ENCODE measurements at places on chromosomes 4 and X.

- no peak for DNase-seq
Measured at GRCh38 chr4:14529653-14530052, 472.6 kb upstream of the CPEB2 start.

- no peak for DNase-seq
Measured at GRCh38 chrX:46341767-46342322, 203.4 kb downstream of the ZNF674 start.

DNA sequence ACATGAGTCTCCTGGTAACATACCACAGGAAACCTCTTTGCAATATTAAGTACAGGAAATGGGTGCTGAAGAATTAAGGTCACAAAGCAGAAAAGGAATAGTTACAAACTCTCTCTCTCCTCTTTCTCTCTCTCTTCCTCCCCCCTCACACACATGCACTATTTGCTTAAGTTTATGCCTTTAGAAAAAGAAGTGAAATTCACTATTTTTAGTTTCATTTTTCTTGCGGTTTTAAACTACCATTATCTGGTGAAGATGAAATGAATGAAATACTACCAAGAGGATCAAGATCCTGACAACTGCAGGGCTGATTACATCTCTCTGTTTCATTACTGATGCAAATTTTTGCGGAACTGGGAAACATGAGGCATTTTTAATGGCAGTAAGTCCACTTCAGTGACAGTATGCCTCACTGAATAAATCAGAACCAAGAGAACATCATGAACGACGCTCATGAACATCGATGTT lies 64.3 kb upstream of the FTHL17 start:
- no peak for DNase-seq

GRCh38 chrX:13346646-13347045 lies 26.8 kb upstream of the ATXN3L start:
- DNase-seq, result no peak

DNA sequence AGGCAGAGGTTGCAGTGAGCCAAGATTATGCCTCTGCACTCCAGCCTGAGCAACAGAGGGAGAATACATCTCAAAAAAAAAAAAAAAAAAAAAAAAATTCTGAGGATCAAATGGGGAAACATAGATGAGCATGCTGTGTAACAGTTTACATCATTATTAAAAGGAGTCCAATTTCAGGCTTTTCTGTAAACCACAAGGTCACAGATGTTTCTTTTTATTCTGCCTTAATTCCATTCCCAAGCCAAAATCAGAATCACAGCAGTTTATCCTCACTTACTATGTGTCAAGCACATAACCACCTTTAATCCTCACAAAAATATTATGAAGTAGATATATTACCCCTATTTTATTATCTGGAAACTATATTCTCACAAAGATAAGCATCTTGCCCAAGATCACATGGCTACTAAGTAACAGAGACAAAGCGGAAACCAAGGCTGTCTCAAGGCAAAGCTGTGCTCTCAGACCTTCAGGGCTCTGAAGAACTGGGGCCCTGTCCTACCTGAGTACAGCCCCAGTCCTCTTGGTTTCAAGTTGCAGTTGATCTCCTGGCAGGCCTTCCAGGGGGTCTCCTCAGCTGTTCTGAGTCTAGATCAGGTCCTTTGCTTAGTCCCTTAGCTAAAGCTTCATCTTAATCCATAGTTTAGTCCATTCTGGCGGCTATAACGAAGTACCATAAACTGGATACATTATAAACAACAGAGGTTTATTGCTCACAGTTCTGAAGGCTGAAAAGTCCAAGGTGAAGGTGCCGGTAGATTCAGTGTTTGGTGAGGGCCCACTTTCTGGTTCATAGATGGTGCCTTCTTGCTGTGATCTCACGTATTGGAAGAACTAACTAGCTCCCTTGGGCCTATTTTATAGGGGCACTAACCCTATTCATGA lies 141.3 kb downstream of the PALLD start:
- no peak for DNase-seq

DNA sequence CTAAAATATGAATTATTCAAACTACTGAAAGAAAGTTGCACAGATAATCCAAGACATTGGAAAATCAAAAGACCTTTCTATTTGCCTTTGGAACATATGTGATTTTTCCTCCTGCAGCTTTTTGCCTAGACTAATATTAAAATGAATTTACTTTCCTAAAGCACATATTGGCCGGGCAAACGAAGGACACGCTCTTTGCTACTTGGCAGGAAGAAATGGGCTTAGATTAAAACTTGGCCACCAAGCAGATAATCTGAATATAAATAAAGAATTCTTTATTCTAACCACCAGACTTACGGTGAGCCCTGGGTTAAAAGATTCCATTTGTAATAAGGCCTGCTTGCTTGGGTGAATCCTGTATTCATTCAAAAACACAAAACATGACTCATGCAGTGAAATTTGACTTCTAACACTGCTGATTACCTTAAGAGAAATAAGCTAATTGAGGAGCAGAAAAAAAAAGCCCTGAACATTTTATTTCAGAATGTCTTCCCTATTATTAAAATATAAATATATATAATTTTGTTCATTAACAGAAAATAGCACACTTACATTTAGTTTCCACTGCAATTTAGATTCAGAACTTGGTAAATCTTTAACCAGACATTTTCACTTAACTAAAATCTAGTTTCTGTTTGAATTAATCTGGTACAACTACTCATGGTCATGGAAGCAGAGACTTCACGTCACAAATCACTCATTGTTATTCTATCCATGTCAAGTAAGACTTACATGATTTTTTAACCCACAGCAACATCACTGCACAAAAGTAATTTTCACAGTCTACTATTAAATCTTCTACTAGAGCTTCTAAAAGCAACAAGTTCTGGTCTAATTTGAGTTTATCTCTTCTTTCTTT lies 116.1 kb upstream of the PLAC1 start:
- no peak for DNase-seq

- DNase-seq, result no peak
Measured at GRCh38 chr4:168021666-168022065, 70.7 kb upstream of the ANXA10 start.

GRCh38 chrX:147945286-147945685 lies 33.6 kb downstream of the FMR1 start:
- DNase-seq, result no peak

DNA sequence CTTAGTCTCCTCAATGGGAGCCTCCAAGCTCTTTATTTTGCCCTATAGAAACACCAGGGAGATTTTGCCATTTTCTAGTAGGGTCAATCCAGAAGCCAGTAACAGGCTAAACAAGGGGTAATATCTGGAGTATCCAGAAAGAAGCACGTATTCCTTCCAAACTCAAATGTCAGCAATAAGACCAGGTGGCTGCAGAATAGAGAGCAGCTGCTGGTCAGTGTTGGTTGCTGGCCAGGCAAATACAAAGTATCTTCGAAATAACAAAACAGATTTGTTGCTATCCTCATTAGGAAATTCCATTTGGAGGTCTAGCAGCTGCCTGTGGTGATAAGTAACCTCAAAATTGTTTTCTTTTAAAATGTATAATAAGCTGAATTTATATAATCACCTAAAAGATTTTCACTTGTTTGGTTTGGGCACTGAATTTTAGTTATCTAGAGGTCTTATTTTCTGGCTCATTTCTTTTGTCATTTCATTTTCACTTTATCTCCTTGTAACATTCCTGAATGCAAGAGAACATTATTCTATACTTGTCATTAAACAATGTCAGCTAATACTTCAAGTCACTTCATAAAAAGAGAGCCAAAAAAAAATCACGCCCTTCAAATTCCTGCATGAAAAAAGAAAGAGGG lies 320.6 kb downstream of the DTHD1 start:
- no peak for DNase-seq

GRCh38 chr4:81635739-81636138 lies 164.0 kb upstream of the RASGEF1B start:
- DNase-seq, result no peak
